Gastroesophageal sphincter (tissue), 4 donors: ENCODE measurements at places on chromosomes 2 and 18. TPM values are rescaled to one million over a fixed set of nuclear protein-coding genes. Genes with fewer than 3 reads are reported as not detected.
A peak's percentile ranks its signal among the peaks of the same experiment; 100 is the strongest.

GRCh38 chr2:126634273-126634861, 21.6 kb upstream of the GYPC start:
- no peak for ATAC-seq

- no peak for ATAC-seq
Measured at GRCh38 chr2:114769110-114769509, 326.7 kb downstream of the DPP10 start.

DNA sequence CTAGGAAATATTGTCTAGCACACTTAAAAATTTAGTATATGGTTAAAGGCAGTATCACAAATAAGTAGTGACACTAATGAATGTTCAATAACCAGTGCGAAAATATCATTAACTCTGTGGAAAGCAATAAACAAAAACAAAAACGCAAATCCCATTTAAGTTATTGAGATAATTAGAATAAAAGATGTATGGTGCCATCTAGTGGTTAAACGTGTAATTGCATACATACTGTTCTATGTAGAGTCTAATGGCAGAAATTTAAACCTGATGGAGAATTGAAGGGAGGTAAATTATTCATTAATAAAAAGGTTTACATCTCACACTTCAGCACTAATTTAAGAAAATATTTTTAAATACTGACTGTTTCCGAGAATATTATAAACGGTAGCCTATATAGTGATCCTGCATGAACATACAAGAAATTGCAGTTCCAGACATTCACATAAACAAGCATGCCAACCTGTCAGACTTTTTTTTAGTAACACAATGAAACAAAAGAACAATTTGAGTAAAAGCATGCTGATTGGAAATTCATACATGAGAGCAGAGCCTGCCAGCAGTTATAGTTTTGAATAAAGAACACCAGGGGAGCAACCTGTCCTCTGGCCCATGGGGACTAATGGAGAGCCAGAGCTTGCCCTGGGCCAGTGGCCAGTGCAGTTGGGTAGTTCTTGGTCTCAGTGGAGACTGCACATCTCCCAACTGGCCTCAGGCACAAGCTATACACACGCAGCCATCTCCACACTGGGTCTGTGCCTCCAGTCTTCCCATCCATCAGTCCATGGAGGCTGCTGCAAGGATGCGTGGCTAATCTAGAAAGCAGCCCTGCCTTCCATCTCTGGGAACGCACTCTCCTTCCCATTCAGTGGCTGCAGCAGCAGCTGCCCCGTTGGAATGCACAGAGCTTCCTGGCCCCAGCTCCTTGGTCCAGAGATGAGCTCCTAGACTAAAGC, 28.0 kb downstream of the GCG start:
- ATAC-seq, result peak; percentile 42

GRCh38 chr2:219272356-219272755, 6.8 kb upstream of the DNAJB2 start:
- ATAC-seq, result no peak

Gene METTL5
- 91.2 TPM for total RNA-seq

GRCh38 chr18:77530732-77531131, 281.1 kb downstream of the GALR1 start:
- ATAC-seq, result no peak

DNA sequence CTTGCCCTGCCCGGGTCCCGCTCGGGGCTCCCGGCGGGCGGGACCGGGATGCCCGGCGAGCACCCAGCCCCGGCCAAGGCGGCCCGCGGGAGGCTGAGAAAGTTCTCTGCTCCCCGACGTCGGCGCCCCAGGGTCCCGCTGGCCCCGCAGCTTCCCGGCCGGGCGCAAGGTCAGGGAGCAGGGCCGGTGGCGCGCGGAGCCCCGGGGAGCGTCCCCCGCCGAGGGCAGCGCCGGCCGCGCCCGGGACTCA, 331 bp downstream of the SERPINE2 start:
- ATAC-seq, result peak; percentile 19

DNA sequence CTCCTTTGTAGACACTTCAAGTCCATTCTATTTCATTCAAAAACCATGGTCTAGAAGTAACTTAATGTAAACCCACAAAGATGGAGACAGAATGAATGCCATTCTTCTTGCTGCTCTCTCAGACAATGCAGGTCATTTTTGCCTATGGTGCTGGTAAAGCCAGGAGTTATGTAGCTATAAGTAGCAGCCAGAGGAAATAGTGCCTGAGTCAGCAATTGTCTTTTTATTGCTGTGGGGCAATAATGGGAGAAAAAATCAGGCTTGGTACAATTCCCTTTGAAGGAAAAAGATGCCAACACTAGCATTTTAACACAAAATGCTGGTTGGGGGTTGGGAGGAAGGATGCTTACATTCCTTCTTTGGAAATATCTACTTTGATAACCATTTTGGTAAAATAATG, 43.5 kb downstream of the SCN1A start:
- ATAC-seq, result no peak
